ENCODE measurements at places on chromosomes 6 and 20.

GRCh38 chr6:33727932-33728331 is 16.4 kb upstream of the UQCC2 start:
- DNase-seq = no peak

- no peak for DNase-seq
These were observed 137.5 kb downstream of the UNC5CL start for GRCh38 chr6:40901322-40902055.

GRCh38 chr6:124132256-124132655 is 328.6 kb downstream of the NKAIN2 start:
- no peak for DNase-seq

DNA sequence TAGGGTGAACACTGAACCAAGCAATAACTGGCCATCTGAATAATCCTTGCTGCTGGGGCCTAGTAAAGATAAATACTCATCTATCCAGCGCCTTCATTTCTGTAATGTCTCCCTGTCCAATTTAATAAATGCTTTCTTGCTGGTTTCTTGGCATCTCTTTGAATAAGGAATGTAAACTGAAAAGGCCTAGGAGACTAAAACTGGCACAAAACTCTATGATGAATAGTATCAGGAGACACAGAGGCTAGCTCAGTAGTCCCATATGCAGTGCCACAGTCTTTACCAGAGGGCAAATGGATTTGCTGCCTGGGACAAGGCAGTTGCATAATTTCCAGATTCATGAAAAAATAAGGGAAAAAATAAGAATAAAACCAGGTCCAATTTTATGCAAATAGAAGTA is 324.4 kb downstream of the CENPW start:
- DNase-seq = no peak

DNA sequence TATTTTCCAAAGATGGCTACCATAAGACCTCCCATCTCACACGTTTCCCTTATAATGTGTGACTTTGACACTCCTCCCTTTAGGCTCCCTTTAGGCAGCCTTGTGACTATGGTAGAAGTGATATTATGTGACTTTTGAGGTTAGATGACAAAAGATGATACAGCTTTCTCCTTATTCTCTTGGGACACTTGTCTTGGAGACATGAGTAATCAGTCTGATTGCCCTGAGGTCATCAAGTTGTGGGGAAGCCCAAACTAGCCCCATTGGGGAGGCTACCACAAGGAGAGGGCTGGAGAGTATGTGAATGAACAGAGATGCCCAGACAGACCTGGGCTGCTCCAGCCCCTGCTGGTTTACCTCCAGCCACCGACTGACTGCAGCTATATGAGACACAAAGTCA is 10.6 kb upstream of the DLK2 start:
- DNase-seq = no peak

- no peak for DNase-seq
These were observed 51.0 kb downstream of the EDN3 start for GRCh38 chr20:59351157-59352040.

DNA sequence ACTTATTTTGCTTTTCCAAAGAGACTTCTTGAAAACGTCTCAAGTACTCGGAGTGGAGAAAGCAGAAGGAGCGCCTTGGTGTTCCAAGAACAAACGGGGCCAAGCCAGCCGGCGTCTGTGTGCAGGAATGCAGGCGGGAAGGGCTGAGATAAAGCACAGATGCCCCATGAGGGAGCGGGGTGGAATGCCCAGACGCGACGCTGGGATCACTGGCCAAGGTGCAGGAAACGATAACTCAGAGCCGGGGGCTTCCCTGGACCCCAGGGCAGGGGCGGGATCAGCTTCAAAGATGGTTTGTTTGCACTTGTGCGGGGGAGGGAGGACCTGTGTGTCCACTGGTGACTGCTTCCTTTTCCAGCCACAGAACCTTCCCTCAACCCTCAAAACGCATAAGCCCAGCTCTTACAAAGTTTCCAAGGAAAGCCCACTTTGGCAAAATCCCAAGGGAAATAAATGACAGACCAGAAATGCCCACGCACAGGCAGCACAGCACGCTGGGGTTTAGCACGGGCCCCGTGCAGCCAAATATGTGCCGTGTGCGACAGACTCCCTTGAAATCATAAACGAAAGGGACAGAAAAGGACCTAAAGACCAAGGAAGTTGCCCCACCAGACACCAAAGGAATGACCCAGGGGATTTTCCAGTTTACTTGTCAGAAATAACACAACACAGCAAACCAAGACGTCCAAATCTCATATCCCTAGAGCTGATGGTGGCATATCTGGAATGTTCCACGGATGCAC is 113.9 kb downstream of the NFATC2 start:
- DNase-seq = no peak

DNA sequence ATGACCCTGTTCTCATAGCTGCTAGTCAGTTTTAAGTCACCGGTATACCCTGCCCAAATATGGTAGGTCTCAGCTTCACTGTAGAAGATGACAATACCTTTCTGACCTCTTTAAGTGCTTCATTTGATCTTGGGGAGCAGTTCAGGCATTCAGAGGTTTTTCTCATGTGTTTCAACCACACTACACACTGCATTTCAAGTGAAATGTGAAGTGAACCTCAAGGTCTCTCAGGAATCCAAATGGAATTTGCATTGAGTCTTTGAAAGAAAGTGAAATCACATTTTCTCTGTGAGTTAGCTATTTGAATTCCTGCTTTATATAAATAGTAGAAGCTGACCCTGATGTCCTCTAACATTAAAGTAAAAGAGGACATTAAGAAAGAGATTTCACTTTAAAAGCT is 461.6 kb downstream of the ADGRB3 start:
- no peak for DNase-seq

DNA sequence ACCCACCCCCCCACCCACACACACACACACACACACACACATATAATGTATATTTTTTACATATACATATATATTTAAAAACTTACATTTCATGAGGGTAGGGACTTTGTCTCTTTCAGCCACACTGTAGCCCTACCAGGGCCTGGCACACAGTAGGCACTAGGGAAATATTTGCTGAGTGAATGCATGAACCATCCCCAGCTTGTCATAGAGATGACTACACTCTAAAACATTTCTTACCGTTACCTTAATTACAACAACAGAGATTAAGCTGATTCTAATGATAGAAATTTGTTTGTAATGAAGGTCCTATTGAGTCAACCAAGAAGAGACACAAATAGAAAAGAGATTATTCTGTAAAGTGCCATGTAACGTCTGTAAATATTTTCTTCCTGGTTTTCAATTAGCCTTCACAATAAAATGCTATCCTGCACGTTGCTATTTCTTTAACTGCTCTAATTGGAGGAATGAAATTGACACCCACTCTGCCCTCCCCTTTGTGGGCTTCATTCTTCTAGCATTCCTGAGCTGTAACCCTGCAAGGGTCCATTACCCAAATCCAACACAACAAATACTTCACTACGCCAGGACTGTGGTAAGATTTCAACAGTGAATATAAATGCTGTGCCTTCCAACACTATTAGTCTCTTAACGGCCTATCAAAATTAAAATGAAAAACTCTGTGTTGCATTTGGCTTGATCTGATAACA is 30.8 kb downstream of the SIM1 start:
- DNase-seq = no peak

DNA sequence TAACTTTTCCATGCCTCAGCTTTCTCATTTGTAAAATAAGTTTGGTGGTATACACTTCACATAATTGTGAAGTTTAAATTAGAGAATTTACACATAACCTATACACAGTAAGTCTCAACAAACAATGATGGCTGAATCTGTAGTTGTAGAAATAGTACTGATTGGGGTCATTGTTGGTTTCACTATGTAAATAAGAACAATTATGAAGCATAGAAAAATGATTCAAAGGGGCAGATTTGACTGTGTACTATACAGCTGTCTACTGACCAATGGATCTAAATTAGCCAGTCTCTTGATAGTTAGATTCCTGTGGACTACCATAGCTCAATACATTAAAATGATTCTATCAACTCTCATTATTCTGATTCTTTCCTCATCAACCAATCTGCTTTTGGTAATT is 181.1 kb upstream of the STXBP5 start:
- DNase-seq = no peak

DNA sequence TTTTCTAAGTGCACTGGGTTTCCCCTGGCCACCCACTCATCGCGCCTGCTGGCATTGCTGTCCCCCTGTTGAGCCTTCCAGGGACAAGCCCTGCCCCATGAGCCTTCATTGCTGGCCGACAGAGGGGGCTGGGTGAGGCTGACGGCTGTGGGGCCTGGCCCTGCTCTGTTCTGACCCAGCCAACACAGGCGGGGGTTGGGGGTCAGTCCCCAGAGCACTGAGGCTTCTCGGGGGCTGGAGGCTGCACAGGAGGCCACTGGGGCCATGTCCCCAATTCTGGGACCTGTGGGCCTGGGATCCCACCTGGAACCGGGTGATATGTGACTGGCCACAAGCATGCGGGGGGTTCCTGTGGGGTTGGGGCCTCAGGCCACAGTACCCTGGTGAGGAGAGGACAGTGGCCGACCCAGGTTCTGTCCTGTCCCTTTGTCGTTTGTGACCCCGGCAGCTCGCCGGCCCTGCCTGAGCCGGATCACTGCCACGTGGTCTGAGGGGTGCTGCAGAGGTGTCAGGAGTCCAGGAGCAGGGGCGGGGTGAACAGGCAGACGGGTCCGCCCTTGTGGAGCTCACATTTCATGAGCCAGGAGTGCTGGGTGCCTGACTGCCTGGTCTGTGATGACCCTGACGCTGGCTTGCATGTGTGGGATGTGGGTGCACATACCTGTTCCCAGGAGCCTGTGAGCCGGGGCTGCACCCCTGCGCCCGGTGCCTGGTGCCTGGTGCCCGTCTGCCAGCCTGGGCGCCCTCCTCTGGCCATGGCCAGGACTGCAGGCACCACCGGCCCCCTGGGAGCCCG is 2.1 kb upstream of the COL20A1 start:
- no peak for DNase-seq

DNA sequence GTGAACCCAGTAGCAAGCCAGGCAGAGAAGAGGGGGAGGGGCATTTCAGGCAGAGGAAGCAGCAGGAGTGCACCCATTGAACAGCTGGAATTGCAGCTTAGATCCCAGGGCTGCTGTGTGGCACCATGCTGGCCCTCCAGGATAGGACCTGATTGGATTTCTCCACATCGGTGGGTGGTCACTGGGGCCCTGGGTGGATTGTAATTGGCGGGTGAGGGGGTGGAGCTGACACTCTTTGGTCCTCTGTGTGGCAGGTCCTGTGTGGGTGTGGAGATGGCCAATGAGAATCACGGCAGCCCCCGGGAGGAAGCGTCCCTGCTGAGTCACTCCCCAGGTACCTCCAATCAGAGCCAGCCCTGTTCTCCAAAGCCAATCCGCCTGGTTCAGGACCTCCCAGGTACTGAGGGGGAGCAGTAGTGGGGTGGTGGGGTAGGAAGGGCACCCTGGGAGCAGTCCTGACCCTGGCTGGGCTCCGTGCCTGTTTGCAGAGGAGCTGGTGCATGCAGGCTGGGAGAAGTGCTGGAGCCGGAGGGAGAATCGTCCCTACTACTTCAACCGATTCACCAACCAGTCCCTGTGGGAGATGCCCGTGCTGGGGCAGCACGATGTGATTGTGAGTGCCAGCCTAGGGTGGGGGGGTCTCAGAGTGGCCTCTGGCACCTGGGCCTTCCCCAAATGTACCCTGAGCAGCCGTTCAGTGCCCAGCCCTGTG is 4.4 kb downstream of the PCIF1 start:
- no peak for DNase-seq

DNA sequence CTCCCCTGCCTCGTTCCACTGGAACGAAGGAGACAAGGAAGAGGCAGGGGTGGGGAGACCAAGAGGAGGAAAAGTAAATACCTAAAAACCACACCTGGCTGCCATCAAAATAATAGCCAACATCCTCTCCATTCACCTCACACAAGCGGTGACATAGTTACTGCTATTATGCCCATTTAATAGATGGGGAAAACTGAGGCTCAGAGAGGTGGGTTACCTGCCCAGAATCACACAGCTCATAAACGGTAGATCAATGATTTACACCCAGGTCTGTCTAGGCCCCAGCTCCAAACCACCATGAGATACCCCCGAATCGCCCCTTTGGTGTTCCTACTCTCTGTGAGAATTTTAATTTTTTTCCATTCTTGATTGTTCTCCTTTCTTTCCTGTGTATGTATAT is 253.8 kb downstream of the BMP7 start:
- DNase-seq = no peak

DNA sequence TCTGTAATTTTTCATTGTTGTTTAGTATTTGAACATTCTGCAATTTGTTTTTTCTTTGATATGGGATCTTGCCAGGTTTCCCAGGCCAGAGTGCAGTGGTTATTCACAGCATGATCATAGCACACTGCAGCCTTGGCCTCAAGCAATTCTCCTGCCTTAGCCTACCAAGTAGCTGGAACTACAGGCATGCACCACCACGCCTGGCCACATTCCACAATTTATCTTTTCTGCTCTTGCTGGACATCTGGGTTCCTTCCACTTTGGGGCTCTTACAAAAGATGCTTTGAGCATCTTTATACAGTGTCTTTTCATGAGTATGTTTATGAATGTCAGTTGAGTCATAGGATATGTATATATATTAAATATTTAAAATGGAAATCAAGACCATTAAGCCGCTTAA is 42.0 kb downstream of the PGM3 start:
- no peak for DNase-seq

Data from esophagus squamous epithelium (tissue), 5 donors.